ENCODE measurements at places on chromosomes 11 and 22. TPM values are rescaled to one million over a fixed set of nuclear protein-coding genes. Genes with fewer than 3 reads are reported as not detected.

Gene LINC01488
- not detected for polyA plus RNA-seq

DNA sequence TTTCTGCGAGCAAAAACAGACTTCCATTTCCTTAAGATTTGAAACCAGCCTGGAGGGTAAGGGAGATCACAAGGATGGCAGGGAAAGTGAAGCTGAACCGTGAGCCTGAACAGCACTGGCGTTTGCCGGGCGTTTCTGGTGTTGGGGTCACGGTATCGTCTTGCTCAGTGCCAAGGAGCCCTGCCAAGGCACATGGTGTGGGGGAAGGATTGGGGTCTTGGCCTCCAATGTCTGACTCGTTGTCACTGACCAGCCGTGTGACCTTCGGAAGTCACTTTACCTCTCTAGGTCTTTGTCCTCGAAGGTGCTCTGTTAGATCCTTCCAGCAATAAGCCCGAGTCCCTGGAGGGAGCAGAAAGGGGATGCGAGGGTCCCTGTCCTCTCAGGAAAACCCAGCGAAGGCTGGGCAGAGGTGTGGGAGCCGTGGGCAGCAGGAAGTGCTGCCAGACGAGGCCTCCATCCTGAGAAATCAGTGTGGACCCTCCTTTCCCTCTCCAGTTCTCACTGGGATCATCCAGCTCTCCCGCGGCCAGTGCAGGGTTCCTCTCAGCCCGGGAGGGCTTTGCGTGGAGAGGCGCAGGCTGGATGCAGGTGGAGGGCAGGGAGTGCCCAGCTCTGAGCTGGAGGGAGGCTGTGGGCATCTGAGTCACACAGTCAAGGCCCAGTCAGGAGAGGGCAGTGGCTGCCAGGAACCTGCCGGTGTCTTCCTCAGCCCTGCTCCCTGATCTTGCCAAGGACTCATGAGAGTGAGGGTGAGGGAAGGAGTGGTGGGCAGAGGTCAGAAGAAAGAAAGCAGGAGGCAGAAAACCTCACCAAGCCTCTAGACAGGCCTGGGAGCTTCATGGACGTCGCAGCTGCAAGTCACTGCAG lies 18.9 kb downstream of the TOM1 start:
- DNase-seq = no peak

GRCh38 chr11:83292709-83293456 lies 6.7 kb upstream of the CCDC90B start:
- no peak for DNase-seq

DNA sequence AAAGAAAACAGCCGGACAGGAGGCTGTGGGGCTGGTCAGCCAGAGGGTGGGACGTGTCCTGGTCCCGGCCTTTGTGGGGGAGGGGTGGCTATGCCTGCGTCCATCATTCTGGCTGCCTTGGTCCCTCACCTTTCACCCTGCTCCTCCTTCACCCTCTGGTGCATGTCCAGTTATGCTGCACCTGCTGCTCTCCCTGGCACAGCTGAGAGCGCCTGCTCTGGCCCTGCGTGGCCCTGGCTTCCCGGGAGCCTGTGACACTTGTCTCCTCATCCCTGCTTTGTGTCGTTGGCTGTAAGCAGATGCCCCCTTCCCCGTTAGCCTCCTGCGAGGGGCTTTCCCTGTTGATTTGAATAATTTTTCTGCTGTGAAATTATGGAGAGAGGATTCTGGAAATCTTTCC lies 16.6 kb downstream of the PHRF1 start:
- no peak for DNase-seq

- no peak for DNase-seq
Observed at GRCh38 chr11:69370984-69371709, 77.2 kb downstream of the MYEOV start.

- no peak for DNase-seq
Observed at GRCh38 chr11:44590769-44591168, 25.3 kb downstream of the CD82 start.

DNA sequence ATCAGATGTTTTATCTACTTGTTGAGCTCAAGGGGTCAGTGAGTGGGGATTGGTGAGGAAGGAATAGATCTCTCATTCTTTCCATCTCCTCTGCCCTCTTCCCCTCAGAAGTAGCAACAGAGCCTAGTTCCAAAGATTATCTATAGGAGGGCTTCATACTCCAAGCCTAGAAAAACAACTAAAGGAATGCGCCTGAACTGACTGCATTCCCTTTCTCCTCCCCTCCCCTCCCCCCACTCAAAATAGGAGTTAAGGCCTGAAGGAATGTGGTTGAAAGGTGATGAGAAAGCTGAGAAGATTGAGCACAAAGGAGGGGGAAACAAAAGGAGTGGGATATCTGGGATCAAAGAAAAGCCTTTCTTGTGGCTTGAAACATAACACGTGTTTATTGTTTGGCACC lies 10.5 kb downstream of the EMSY start:
- DNase-seq = no peak

Gene PIWIL4
- 0.73 TPM for polyA plus RNA-seq

DNA sequence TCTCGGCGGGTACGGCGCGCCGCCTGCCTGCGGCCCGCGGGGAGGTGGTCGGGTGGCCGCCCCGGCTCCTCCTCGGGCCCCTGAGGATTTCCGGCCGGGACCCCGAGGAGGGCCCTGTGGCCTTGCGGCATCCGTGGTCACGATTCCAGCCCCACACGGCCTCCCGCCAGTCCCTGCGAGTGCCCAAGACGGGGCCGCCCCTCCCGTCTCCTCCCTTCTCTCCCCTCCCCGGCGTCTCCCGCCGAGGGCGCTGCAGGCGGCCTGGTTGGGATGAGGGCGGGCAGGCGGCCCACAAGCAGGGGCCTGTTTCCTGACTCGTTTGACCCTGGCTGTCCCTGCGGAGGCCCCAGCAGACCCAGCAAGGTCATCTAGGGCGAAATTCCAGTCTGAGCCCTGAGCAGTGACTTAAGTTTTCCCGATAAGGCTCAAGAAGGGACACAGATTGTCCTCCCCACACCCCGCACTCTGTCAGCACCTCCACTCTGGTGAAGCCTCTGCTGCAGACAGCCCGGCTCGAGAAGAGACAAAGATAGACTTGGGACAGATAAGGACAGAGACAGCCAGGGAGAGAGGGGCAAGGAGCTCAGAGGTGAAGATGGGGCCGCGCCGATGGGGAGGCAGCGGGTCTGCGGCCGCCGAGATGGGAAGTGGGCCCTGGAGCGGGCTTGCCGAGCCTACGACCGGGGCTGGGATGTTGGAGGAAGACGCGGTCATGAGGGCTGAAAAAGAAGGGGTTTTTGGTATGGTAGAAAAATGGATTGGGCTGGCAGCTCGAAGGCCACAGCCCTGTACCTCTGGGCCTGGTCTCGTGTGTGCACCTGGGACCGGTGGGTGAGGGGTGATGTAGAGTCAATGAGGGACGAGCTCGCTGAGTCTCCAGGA lies 95.0 kb downstream of the SWAP70 start:
- DNase-seq = no peak

GRCh38 chr22:37781434-37782059 lies 26.2 kb upstream of the GCAT start:
- DNase-seq = no peak

GRCh38 chr22:49229483-49230193 lies 598.0 kb downstream of the BRD1 start:
- DNase-seq = no peak

- no peak for DNase-seq
Observed at GRCh38 chr22:32204856-32205722, at the start of gene RFPL2. Gene RFPL2, minus strand, starts transcription at chr22:32205073. Its CDS starts 2,622 bp downstream, at chr22:32202451.

- DNase-seq = no peak
Observed at GRCh38 chr11:2927851-2928604, 1.2 kb downstream of the PHLDA2 start.

DNA sequence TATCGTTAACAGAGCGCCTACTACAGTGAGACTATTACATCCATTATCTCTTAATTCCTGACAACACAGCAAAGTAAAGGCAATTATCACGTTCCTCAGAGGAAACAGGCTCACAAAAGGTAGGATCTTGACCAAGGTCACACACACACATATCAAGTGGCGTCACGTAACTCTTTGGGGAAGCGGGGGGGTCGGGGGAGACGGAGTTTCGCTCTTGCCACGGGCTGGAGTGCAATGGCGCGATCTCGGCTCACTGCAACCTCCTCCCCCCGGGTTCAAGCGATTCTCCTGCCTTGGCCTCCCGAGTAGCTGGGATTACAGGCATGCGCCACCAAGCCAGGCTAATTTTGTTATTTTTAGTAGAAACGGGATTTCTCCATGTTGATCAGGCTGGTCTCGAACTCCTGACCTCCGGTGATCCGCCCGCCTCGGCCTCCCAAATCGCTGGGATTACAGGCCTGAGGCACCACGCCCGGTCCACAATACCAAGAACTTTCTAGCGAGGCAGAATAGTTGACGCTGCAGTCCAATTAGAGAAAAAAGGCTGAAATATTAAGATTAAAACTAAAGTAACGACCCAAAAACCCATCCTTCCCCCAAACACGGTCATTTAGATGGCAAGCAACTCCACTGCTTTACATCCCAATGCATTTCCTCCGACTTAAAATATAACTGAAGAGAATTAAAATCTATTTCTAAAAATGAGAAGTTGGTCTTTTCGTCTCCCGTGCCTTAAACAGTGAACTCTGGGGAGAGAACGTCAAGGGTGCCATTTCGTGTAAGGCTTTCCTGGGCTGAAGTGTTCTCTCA lies 1.2 kb downstream of the DDX17 start:
- no peak for DNase-seq

DNA sequence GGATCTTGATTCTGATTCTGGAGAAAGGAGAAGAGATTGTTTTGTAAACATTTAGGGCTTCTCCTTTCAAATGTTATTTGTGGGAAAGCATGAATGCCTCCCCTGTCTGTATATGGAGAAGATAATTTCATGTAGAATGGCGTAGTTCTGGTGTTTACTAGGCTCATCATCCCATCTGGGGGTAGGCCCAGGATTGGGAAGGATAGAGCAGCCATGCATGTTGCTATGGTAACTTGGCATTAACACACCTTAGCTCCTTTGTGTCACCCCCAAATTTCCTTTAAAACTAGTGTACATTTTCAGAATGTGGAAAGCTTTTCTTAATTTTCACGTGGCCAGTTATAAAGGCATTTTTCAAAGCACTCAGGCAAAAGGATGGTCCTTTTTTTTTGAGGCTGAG lies 57.5 kb upstream of the EED start:
- no peak for DNase-seq

Gene MS4A6A
- 0.75 TPM for polyA plus RNA-seq

Gene SLC22A8
- polyA plus RNA-seq = not detected

Measured in GM12878 (cell line).